ENCODE measurements at places on chromosomes 11 and 22. TPM values are rescaled to one million over a fixed set of nuclear protein-coding genes. Genes with fewer than 3 reads are reported as not detected.

DNA sequence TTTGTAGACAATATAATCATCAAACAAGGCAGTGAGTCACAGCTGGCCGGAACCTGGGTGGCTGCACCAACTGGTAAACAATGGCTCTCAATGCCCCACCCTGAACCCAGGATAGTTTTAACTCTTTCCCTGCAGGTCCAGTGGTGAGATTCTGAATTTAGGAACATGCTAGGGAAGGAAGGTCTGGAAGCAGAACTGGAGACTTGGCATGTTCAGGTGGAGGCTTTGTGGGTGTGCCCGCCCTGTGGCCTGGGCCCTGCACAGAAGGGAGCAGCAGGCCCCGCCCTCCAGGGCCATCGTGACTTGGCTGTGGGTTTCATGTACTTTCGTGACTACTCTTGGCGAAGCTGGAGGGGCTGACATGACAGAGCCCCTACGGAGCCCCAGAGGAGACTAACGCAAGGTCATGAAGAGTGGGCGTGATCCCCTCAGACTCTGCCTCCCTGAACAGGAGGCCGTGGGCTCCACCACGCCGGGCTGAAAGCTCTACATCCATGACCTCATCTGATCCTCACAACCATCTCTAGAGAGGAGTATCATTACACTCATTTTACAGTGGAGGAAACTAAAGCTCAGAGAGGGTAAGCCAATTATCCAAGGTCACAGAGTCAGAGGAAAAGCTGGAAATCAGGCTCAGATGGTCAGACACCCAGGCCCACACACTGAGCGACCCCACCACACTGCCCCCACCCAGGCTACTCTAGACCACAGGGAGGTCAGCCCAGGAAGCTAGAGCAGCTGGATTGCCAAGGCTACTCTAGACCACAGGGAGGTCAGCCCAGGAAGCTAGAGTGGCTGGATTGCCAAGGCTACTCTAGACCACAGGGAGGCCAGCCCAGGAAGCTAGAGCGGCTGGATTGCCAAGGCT, 27.3 kb downstream of the MAFF start:
- DNase-seq: no peak

PVALB gene
- not detected for total RNA-seq

GRCh38 chr11:28257761-28258160, 149.6 kb downstream of the METTL15 start:
- no peak for DNase-seq

GRCh38 chr11:78577495-78577894, 2.8 kb upstream of the NARS2 start:
- no peak for DNase-seq

NLRP14 gene
- not detected for total RNA-seq

- no peak for DNase-seq
Observed at GRCh38 chr11:47201015-47201414, 13.8 kb upstream of the DDB2 start.

GRCh38 chr22:40509401-40510134, 127.0 kb downstream of the MRTFA start:
- DNase-seq: no peak

- DNase-seq: no peak
Observed at GRCh38 chr11:26204101-26204500, 127.8 kb upstream of the ANO3 start.

DNA sequence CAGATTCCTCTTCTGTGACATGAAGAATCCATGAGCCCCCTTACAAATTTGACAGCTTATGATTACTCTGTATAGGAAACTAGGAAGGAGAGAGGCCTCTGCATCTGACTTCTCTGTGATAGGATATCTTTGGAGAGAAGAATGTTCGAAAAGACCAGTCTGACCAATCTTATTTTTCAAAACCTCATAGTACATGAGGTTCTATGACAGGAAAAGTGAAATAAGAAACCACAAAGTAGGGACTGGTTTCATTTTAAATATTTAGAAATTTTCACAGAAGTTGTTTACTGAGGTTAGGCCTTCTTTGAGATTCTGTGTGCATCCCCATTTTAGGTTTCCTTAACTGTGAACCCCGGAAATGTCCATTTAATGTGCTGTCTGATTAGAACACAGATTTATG, 2.1 kb upstream of the OR4X1 start:
- no peak for DNase-seq

DNA sequence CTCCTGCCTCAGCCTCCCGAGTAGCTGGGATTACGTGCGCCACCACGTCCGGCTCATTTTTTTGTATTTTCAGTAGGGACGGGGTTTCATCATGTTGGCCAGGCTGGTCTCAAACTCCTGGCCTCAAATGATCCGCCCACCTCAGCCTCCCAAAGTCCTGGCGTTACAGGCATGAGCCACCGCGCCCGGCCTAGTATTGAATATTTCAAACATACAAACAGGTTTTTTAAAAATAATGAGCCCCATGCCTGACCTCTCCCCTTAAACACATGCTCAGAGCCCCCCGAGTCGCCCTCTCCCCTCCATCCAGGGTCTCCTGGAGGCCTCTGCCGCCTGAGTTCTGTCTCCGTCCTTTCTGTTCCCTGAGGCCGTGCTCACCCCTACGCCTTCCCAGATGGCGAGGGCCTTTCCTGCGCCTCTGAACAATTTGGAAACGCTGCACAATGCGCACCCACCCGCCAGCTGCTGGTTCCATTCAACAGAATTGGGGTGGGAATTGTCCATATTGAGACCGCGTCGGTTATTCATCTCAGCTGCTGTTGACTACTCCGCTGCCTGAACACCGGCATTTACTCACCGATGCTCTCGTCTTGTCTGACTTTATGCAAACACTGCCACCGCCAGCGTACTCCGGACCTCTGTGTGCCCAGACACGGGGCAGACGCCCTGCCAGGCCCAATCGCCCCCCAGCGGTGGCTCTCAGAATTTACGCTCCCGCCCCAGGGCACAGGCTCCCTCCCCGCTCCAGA, 13.6 kb upstream of the RNH1 start:
- no peak for DNase-seq
